ENCODE measurements at places on chromosomes 4 and X.

DNA sequence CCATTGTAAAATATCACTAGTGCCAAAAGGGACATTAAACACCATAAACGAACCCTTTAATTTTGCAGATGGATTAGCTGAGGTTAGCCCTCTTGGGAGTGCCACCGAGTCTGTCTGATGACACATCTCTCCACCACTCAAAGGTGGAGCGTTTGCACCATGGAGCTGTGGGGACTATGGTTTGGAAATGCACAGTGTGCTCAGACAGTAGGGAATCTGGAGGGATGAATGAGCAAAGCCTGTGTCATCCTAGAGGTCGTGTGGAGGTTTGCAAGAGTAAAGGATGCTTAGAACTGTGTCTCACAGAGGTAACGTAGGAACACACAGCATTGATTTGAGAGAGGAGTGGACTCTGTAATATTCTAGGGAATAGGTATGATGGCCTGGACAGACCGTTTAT is 93.7 kb downstream of the CLNK start:
- no peak for DNase-seq

GRCh38 chr4:140720387-140721304 is 35.5 kb downstream of the TBC1D9 start:
- no peak for DNase-seq

DNA sequence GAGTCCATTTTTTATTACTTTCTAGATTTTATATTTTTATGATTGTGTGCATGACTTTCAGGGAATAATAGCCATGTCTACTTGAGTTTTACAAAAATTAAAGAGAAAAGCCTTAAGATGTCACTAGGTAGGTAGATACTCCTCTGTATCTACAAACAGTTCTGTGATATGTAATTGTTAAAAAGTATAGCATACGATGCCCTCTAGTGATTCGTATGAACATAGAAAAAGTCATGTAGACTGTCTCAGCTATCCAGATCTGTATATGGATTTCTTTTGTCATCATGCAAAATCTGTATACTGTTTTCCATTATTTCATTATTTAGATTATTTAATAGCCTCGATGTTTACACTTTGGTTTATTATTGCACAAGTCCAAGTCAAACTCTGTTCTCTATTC is 856.6 kb downstream of the CENPC start:
- peak; percentile 54 for DNase-seq

DNA sequence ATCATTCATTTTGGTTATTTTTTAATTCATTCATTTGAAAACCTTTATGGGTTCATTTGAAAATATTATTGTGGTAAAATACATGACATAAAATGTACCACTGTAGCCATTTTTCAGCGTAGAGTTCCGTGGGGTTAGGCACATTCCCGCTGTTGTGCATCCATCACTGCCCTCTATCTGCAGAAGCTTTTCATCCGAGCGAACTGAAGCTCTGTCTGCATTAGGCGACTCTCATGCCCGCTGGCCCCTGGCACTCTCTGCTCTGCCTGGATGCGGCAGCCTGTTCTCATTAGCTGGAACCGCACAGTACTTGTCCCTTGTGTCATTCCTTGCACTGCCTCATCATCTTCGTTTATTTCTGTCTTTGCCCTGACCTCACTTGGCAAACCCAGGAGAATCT is 17.5 kb downstream of the CFAP99 start:
- peak; percentile 49 for DNase-seq

- DNase-seq: no peak
Observed at GRCh38 chrX:109344678-109345077, 137.2 kb downstream of the GUCY2F start.

- DNase-seq: no peak
Observed at GRCh38 chr4:141933978-141934377, 297.6 kb downstream of the IL15 start.

GRCh38 chr4:187286525-187286924 is 562.9 kb upstream of the FAT1 start:
- no peak for DNase-seq

DNA sequence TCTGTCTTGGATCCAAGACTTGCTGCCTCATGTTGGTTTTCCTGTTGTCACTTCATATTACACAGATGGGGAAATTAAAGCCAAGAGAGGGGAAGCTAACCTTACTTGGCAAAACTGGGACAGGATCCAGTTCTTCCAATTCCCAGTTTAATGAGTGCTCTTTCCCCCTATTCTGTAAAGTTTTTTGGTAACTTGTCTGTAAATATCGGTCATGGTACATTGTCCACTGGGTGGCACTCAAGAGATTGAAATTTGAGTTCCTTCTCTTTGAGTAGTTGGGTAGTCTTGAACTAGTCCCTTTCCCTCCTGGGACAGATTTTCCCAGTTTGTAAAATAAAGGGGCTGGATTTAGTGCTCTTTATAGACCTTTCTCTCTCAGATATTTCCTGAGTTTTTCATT is 12.4 kb upstream of the EOLA2 start:
- peak; percentile 40 for DNase-seq

Measured in A549 (cell line).